Hindlimb muscle (tissue), 1 donor: ENCODE measurements at places on chromosomes 6 and 20. TPM values are rescaled to one million over a fixed set of nuclear protein-coding genes. Genes with fewer than 3 reads are reported as not detected.

DNA sequence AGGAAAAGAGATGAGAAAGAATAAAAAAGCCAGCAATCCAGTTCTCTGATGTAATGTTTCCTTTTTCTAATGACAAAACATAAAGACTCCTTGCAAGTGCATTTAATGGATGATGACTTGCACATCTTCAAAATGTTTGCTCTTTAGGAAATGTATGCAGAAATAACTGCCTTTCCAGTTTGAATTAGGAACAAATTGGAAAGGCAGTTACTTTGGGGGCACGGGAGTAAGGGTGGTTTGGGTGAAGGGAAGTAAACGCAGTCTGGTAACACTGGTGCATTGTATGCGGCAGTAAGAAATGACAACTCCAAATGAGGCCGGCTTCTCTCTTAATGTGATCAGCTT lies 57.6 kb upstream of the REV3L start:
- DNase-seq, result no peak

DNA sequence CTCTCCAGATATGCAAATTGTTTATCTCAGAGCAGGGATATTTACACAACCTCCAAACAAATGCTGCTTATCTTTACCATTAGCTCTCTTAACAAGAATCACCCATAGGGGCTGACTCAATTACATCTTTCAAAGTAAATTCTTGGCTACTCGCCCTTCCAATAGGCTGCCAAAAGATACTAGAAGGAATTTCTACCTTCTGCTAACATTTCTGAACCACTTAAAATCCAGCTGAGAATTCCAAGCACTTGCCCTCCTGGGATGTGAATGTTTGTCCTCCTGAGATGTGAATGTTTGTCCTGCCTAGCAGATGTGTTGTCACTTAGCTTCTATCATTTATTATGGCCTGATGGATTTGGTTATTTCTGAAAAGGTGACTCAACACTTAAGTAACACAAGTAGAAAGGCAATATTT lies 388.0 kb downstream of the GJA1 start:
- no peak for DNase-seq

DNA sequence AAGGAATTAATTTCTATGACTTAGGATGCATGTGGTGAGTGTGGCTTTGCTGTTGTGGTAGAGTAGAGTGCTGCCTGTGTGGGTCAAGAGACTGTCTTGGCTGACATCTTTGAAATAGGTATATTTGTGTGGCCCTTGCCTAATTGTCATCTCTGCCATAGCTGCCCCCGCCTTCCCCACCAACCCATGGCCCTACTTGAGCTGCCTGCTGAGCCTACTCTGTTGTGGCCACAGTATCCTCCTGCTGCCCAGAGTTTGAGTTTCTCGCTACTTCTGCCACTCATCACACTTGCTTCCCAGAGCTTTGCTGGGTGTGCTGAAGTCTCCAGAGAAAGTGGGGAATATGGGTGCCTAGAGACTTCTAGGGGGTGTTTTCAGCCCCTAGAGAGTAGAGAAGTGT lies 8.0 kb downstream of the PLCG1 start:
- DNase-seq, result no peak

GRCh38 chr20:54178256-54178655 lies 4.5 kb upstream of the CYP24A1 start:
- no peak for DNase-seq

DNA sequence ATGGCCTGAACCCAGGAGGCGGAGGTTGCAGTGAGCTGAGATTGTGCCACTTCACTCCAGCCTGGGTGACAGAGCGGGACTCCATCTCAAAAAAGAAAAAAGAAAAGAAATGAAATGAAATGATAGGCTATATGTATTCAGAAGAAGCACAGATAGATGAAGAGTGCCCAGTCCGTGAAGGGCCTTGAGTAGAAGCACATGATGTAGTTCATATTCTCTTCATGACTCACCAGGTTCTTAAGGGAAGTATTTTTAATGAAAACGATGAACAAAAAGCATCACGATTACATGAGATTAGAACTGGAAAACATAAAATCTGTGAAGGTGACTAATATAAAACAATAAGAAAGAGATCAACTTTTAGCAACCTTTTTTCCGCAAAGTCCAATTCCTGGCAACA lies 29.8 kb downstream of the TPD52L1 start:
- DNase-seq, result no peak

BMP5 gene
- 9.0 TPM for polyA plus RNA-seq

SIGLEC1 gene
- 4.6 TPM for polyA plus RNA-seq
